ENCODE measurements at places on chromosomes 6 and 20. TPM values are rescaled to one million over a fixed set of nuclear protein-coding genes. Genes with fewer than 3 reads are reported as not detected.

The LHFPL5 gene
- not detected for total RNA-seq

The OR2H1 gene
- total RNA-seq: not detected

The HLA-DOB gene
- total RNA-seq: 5.1 TPM

DNA sequence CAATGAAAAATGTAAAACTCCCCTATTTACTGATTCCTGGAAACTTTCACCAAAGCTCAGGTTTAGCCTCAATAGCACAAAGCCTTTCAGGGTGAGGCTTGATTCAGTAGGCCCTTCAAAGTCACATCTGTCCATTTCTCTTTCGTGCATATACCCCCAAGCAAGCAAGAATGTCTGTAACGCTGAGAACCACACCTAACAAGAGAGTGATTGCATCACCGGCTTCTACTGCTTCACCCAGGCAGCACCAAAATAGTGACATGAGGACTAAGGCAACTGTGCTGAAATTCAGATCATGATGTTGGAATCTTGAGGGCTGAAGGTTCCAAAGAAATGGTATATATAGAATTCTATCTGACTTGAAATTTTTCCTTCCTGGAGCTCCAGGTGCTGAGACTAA lies 26.1 kb downstream of the CGA start:
- H3K36me3 ChIP-seq: no peaks in the 10 kb centered on the region
- no peaks in the 10 kb centered on the region for H3K4me1 ChIP-seq
- no peak overlapping the region for H3K27ac ChIP-seq

DNA sequence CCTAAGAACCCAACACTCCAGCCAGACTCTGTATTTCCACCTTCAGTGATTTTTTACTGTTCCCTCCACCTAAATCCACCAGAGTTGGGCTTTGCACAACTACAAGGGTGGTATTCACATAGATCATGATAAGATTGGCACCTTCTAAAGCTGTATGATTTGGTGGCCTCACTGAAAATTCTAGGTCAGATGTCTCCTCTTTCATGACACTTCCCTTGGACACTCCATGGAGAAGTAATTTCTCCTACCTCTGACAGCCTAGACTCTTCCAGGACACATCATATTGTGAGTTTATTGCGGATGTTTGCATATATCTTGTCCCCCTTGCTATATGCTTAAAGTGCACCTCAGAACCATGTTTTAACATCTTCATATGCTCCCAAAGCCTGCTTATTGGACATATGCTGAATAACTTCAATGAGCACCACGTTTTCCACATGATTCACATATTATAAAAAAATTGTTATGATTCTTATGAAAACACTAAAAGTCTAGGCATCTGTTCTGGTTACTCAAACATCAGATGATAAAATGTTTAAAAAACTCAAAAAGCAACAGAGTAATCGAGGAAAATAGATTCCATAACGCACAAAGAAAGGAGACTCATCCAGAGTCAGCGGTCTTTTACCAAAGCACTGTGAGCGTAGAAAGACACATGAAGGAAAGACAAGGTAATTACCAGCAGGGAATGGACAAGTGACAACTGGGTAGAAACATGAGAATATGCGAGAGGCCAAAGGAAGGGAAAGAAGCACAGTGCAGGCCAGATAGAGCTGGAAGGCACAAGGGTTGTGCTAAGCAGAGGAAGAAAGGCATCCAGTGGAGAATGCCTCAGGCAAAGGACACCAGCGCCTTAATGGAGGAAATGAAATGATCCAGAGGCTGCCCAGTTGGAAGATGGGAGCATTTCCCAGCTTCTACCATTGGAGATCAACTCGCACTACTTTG lies 46.5 kb downstream of the KIF16B start:
- no peaks in the 10 kb centered on the region for H3K27me3 ChIP-seq
- peaks cover 4% of the 10 kb centered on the region for H3K36me3 ChIP-seq
- no peak overlapping the region for H3K27ac ChIP-seq
- H3K4me1 ChIP-seq: peaks cover 8% of the 10 kb centered on the region

DNA sequence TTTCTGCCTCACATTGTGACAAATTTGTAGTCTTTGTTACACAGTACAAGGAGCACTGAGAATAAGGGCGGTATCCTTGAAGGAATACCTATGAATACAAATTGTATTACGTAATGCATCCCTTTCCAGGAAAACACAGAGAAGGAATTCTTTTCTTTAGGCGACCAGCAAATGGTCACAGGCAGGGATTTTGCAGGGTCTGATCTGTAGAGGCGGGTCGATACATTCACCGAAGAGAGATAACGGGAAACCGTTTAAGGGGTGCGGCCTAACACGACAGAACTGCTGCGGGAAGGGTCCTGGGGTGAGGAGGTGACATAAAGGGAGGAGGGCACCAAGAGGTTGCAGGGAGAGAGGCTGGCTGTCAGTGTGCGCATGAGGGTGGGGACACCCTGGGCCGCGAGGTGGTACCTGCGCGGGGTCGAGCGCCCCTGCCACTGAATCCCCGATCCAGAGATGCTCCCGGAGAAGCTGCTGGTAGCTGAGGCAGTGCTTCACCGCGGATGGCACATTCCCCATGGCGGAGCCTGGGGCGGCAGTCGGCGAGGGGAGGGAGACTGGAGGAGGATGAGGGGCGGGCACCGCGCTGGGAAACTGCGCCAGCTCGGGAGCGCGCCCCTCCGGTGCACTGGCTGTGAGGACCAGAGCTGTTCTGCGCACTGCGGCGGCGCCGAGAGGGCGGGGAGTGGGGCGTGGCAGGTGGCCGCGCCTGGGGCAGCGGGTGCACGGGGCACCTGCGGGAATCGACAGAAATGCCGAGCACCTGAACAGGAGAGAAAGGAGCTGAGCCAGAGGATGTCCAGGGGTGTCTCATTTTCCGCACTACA lies at the start of gene HMGCLL1:
HMGCLL1 (minus strand) TSS at position 656 of the 827 bp plus-strand sequence; CDS start at position 519, 137 bp downstream.
- peaks cover 8% of the 10 kb centered on the region for H3K4me1 ChIP-seq
- H3K27ac ChIP-seq: no peak within 1 kb of the TSS
- DNase-seq: peak; percentile 53
- H3K36me3 ChIP-seq: no peaks in the 10 kb centered on the region
- peak within 1 kb of the TSS; percentile 46 for H3K4me3 ChIP-seq

DNA sequence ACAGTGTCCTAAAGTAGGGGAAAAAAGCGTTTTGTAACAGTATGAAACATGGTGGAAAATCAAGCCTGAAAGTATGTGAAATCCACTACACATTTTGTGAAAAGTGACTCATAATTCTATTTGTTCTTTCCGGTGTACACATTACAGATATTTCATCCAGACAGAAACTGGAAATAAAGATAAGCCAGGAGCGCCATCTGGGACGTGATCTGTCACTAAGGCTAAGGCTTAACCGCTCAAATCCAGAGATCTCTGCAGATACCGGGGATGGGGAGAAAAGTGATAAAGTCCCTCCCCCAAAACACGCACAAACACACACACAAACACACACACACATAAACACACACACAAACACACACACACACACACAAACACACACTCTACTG lies 26.6 kb upstream of the SRSF6 start:
- H3K27ac ChIP-seq: no peak overlapping the region
- DNase-seq: no peak
- no peaks in the 10 kb centered on the region for H3K36me3 ChIP-seq
- H3K27me3 ChIP-seq: peaks cover 17% of the 10 kb centered on the region

Data from suprapubic skin (tissue), 4 donors.